Naive B cell (primary cell): ENCODE measurements at places on chromosomes 12 and 14.
A peak's percentile ranks its signal among the peaks of the same experiment; 100 is the strongest.

DNA sequence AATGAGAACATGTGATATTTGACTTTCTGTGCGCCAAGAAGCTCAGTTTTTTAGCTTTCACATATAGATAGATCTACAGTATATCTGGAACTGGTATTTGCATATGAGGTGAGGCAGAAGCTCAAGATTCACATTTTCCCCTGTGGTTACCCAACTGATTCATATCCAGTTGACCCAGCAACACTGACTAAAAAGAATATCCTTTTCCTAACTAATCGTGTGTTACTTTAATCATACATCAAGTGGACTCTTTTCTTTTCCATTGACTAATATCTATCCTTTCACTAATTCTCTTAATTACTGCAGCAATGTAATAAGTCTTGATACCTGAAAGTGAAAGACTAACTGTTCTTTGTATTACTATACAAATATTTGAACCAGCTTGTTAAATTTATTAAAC is 236.1 kb downstream of the AEBP2 start:
- DNase-seq: no peak

DNA sequence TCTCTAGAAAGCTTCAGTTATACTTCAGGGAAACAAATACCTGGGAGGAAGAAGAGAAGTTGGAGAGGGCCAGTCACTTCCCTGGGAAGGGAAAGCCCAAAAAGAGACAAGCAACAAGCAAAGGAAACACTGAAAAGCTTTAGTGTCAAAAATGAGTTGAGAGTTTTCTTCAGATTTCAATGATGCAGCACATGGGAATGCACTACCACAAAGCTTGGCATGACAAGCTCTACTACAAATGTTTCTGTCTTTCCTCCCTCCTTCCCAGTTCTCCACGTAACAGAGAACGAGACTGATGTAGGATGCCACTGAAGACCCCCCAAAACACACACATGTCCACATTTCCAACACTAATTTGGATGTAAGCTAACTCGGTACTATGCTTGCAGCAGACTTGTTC is 26.8 kb upstream of the ADAMTS20 start:
- no peak for DNase-seq

DNA sequence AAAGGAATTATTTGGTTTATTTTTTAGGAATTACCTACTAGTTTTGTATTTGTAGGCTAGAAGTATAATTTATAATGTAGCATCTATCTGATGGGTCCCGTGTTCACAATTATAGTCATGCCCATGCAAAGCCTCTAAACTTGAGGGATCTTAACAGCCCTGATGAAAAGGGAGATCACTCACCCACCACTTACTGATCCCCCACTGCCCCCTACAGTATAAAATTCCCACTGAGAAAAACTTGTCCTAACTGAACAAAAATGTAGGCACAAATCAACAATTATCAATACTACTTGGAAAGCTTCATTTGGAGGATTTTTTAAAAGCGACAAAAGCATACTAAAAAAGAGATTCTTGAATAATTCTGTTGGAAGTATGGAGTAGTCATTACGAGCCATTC is 21.0 kb downstream of the WIF1 start:
- no peak for DNase-seq

GRCh38 chr12:106071686-106072085 is 67.1 kb downstream of the NUAK1 start:
- no peak for DNase-seq

GRCh38 chr12:3554371-3555115 is 63.5 kb downstream of the PRMT8 start:
- no peak for DNase-seq

DNA sequence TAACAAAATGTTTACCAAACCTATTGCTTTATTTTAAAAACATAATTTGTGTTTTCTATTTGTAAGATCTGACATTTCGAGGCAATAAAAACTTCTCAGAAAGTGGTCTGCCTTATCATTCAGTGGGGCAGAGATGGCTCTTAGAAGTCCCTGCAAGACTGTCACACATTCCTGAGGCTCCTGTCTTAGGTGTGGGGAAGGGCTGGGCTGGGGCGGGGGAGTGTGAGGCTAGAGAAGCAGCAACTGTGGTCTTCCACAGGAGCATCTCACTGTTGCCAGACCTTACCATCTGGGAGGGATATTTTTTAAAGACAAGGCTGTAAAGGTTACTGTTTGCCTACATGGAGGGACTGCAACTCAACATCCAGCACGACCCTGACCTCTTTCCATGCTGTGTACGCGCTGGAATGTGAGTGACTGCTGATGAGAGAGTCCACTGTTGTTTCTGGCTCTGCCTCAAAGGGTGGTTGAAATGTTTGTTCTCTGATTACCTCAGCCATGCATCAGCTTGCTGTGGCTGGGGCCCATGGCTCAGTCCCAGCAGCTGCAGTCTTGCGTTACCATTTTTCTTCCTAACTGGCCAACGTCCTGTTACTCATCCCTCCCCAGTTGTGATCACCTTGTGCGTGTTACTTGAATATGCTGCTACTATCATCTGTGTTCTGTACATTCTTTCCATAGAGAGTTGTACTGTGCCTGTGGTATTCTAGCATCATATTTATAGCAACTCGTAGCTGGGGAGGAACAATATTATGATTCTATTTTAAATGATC is 12.4 kb downstream of the ERG28 start:
- no peak for DNase-seq

DNA sequence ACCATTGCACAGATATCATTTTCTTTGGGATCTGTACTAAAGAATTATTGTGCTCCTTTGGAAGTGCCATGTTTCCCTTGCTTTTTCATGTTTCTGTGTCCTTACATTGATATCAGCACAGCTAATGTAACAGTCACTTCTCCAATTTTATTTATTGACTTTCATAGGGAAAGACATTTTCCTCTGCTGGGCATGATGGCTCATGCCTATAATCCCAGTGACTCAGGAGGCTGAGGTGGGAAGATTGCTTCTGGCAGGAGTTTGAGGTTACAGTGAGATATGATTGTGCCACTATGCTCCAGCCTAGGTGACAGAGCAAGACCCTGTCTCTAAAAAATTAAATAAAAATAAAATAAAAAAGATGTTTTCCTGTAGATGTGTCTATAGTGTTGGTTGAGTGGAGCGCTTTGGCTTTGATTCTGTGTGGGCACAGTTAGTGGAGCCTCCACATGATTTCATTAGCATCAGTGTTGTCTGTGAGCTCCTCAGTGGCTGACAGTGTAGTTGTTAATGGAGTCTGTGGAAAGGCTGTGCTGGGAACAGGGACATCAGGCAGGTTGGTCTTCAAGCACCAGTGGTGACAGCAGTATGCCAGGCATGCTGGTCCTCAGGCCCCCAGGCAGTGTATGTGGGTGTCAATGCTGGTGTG is 7.4 kb downstream of the OAS2 start:
- no peak for DNase-seq

DNA sequence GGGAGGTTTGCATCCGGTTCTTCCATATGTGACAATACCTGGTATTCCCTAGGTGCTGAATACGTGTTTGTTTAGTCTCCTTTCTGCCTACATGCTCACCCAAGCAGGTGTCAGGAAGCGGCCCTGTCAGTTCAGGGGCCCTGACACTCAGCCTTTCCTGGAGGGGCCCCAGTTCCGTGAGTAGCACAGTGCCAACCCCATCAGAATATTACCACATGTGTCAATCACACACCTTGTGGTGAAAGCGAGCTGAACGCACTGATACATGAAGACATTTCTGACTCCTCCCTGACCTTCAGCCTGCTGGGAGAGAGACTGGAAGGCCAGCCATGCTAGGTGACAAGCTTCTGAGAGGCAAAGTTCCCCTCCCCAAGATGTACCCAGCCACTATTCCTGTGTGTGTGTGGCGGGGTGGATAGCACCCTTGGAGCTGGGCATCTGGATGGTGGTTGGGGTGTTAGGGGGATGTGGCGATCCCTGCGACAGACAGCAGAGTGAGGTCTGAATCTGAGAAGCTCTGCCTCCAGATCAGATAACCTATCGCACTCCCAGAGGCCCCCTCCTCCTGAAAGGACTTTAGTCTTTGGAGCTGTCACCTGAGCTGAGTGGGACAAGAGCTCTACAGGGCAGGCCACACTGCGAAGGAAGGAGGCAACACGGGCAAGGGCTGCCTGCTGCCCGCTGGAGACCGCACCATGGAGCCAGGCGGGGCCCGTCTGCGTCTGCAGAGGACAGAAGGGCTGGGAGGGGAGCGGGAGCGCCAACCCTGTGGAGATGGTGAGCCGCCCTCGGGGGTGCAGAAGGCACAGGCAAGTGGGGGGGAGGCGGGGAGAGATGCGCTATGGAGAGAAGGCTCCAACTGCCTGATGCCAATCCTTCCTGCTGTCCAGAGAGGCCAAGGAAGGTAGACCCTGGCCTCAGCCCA is at the start of gene SOAT2:
TSS of gene SOAT2 (plus strand) at position 604 of the 925 bp plus-strand sequence. CDS start at position 696, 92 bp downstream.
- DNase-seq: no peak

- DNase-seq: no peak
Observed at GRCh38 chr12:54736549-54736948, 88.4 kb upstream of the DCD start.

DNA sequence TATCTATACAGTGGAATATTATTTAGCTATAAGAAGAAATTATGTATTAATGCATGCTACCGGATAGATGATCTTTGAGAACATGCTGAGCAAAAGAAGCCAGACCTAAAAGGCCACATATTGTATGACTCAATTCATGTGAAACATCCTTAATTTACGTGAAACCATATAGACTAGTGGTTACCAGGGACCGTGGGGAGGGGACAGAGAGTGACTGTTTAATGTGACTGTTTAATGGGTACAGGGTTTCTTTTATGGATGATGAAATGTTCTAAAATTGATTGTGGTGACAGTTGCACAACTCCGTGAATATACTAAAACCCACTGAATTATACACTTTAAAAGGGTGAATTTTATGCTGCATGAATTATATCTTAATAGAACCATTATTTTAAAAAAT is 8.5 kb upstream of the BCL7A start:
- no peak for DNase-seq

GRCh38 chr14:61610900-61611299 is 84.4 kb upstream of the HIF1A start:
- DNase-seq: no peak

GRCh38 chr12:121992059-121992879 is 29.4 kb upstream of the BCL7A start:
- DNase-seq: peak; percentile 71

DNA sequence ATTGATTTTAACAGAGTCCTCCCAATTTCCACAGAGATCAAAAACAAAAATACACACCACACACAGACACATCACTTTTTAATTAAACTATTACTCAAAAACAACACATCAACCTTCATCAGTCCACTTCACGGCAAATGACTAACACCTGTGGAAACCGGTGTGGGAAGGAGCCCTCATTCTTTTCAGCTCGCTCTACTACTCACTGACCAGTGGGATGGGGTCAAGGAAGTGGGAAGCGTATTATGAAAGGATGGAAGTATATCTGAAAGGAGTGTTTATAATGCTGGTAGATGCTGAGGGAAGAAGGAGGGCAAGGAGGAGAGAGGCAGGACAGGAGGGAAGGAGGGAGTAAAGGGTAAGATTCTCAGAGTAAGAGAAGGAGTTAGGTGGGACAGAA is 156.5 kb downstream of the EPS8 start:
- no peak for DNase-seq

DNA sequence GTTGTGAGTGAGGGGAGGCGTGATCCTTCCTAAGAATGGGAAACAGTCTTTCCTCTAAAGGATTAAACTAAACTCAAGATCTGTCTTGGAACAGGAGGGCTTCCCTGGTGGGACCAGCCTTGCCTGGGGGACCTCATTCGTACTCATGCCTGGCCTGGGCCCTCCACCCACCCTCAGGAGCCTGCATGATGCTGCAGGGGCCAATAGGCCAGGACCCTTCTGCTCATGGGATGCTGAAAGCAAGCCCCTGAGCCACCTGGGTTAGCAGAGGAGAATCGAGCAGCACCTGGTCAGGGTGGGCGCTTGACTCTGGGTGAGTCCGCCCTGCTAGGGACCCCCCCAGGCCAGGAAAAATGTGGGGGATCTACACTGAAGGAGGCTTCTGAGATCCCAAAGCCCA is 48.3 kb upstream of the FAM181A start:
- DNase-seq: no peak

GRCh38 chr12:49534731-49535278 is 4.0 kb upstream of the KCNH3 start:
- no peak for DNase-seq

DNA sequence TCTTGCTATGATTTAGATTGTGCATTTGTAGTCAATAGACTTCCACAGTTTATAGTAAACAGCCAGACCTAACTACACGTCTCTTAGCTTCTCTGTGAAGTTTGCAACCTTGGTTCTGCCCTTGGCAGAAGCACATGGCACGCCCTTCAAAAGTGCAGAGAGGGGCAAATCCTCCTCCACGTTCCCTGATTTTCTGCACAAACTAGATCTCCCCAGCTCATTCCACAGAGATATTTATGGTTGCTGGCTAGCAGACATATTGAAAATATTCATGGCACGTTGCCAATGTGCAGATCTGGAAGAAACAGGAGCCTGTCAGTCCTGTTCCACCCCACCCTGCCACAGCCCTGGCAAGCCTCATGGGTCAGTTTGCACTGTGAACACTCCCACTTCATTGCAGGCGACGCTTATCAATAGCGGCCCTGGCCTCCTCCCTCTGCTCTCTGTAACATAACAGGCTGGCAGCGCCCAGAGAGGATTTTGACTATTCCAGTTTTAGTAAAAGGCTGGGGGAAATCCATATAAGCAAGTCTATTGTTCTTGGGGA is 6.5 kb upstream of the LGALS3 start:
- DNase-seq: no peak

GRCh38 chr14:99885649-99885958 is 92.4 kb downstream of the EML1 start:
- DNase-seq: no peak

- DNase-seq: no peak
Observed at GRCh38 chr12:10113075-10113474, 14.3 kb upstream of the CLEC1A start.

DNA sequence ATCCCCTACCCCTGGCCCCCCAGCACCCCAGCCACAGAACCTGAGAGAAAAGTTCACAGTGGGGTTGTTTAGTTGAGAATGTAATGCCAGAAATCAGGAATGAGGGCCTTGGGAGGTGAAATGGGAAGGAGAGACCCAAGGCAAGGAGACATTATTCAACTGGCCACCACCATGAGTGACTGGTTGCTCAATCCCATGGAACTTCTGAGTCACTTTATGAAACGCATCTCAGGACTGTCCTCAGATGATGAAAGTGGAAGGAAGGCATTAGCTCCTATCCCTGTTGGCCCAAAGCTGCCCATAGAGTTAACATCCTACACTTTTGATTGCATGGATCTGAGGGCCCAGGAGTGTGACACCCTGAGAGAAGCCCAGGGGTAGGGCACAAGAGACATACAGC is 25.4 kb upstream of the TCL1A start:
- DNase-seq: no peak
